H9 (cell line): ENCODE measurements at places on chromosomes 2 and 18. TPM values are rescaled to one million over a fixed set of nuclear protein-coding genes. Genes with fewer than 3 reads are reported as not detected.

EML6 gene
- total RNA-seq = 0.64 and 1.5 TPM in 2 replicates

DNA sequence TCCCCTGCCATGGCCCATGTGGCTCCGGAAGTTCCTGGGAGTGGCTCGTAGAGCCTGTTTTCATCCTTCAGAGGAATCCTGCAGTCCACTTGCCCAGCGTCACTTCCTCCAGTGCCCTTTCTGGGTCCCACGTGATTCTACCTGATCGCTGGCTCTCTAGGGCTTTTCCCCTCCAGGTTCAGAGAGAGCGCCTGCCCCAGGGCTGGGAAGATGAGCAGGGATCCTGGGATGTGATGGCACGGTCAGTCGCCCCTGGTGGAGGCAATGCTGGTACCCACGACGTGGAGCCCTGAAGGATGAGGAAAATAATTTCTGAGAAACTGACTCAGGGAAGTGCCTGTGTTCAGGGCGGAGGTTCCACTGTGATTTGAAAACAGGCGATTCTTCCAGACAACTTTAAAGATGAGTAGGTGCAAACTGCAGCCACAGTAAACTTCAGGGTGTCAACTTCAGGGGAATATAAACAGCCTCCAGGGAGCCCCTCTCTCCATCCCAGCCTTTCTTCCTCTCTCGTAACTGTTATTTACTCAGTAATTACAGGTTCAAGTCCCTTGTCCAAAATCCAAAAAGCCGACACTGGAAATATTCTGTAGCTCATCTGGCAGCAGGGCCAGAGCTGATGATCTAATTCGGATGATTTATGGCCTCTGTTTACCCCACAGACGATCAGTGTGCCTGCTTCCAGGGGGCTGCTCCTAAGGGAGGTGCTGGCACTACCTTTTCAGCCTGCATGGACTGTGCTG, 105.9 kb downstream of the AGAP1 start:
- no peak overlapping the region for H3K27ac ChIP-seq
- no peaks in the 10 kb centered on the region for H3K27me3 ChIP-seq
- DNase-seq = no peak
- no peak overlapping the region for H3K4me3 ChIP-seq

- no peak overlapping the region for H3K4me3 ChIP-seq
- no peaks in the 10 kb centered on the region for H3K27me3 ChIP-seq
- peaks cover 7% of the 10 kb centered on the region; the same call in 1 of the 2 replicates for H3K4me1 ChIP-seq
- no peak for DNase-seq
Observed at GRCh38 chr2:160221391-160222276, 21.6 kb upstream of the ITGB6 start.

WDR54 gene
- 65.0 and 66.4 TPM in 2 replicates for total RNA-seq

- no peaks in the 10 kb centered on the region for H3K27me3 ChIP-seq
- DNase-seq = peak; percentile 45
- peaks cover 2% of the 10 kb centered on the region; the same call in 2 of the 3 replicates for H3K36me3 ChIP-seq
- H3K4me3 ChIP-seq = no peak overlapping the region
Observed at GRCh38 chr2:109170645-109171044, 41.6 kb downstream of the SH3RF3 start.

DNA sequence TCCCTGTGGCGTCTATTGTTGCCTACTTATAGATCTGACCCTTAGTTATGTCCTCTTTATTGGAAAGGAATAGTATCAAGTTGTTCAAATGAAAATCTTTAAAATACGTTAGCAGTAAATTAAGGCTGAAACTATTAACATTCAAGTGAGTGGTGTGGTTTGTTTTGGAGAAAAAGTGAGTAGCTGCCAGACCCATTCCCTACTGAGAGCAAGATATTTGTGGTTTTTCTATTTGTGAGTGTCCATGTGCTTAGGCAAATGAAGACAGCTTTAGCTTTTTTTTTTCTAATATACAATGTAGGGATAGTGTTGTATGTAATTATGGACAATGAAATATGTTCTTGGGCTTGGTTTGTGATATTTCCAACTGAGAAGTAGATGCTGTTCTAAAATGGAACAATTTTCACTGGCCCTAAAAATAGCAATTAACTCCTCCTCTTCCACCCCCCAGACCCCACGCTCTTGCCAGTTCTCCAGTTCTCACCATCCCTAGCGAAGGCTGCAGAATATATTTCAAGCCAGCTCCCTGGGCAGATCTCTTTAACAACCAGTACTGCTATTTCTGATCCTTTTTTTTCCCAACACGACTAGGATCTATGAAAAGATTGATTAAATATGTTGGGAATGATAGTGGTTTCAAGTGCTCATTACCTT, 83.1 kb downstream of the CCDC85A start:
- H3K4me1 ChIP-seq = no peaks in the 10 kb centered on the region
- no peak for DNase-seq
- H3K36me3 ChIP-seq = no peaks in the 10 kb centered on the region
- H3K27ac ChIP-seq = no peak overlapping the region

SNTG2 gene
- 12.7 and 13.2 TPM in 2 replicates for total RNA-seq

DNA sequence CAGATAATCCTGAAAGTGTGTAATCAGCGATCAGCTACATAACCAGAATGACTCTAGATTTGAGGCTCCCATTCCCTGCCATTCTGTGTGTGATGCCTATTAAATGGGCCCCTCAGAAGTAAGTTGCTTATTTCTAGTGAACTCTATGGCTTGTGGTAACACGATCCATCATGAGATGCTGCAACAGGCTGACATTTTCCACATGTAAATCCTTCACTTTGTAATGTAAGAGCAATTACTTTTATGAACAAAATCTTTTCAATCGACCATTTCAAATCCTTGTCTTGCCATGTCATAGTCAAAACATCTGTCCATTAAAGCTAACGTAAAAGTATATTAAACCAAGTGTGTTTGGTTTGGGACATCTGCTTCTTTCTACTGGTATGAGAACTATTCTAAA, 175.9 kb upstream of the ETAA1 start:
- no peak for DNase-seq
- no peak overlapping the region for H3K27ac ChIP-seq
- no peak overlapping the region for H3K4me3 ChIP-seq
- peaks cover 17% of the 10 kb centered on the region for H3K36me3 ChIP-seq
- H3K4me1 ChIP-seq = no peaks in the 10 kb centered on the region
- no peaks in the 10 kb centered on the region for H3K27me3 ChIP-seq

GRCh38 chr18:76880026-76880425, 57.7 kb downstream of the ZNF236 start:
- no peak overlapping the region for H3K4me3 ChIP-seq
- H3K27ac ChIP-seq = no peak overlapping the region
- H3K4me1 ChIP-seq = no peaks in the 10 kb centered on the region
- no peaks in the 10 kb centered on the region for H3K27me3 ChIP-seq

SERPINB7 gene
- total RNA-seq = not detected in 2 replicates

DNA sequence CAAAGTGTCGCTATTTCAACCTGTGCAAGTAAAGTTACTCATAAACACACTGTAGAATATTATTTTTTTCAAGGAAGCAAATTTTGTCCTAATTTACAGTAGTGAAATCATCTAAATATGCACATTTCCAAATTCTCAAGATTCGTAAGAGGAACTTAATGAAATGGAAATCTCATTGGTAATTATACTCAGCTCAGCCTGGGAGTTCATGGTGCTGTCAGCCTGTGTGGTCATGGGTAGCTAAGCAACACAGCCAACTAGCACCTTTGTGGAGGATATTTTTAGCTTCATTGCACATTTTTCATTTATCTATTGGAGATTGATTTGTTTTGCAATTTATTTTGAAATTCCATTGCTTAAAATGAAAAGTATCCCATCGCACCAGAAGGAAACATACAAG, 975.7 kb upstream of the ZEB2 start:
- H3K27ac ChIP-seq = no peak overlapping the region
- H3K27me3 ChIP-seq = no peaks in the 10 kb centered on the region
- DNase-seq = no peak

GRCh38 chr2:142585785-142586184, 291.7 kb upstream of the KYNU start:
- H3K4me1 ChIP-seq = no peaks in the 10 kb centered on the region
- no peak overlapping the region for H3K4me3 ChIP-seq
- no peak for DNase-seq
- H3K36me3 ChIP-seq = no peaks in the 10 kb centered on the region
- no peaks in the 10 kb centered on the region for H3K27me3 ChIP-seq

TMEM37 gene
- 4.2 and 4.8 TPM in 2 replicates for total RNA-seq

- H3K4me1 ChIP-seq = peaks cover 8% of the 10 kb centered on the region
- H3K27me3 ChIP-seq = no peaks in the 10 kb centered on the region
- DNase-seq = no peak
- no peak overlapping the region for H3K27ac ChIP-seq
- H3K4me3 ChIP-seq = no peak overlapping the region
- H3K36me3 ChIP-seq = peaks cover 17% of the 10 kb centered on the region
Observed at GRCh38 chr18:59907660-59908059, 7.9 kb downstream of the PMAIP1 start.
